ENCODE measurements at places on chromosomes 4 and X. TPM values are rescaled to one million over a fixed set of nuclear protein-coding genes. Genes with fewer than 3 reads are reported as not detected.

The PRSS12 gene
- total RNA-seq, result 0.47 TPM

The MXD4 gene
- 76.2 TPM for total RNA-seq

The PGRMC1 gene
- 152 TPM for total RNA-seq

The MID1IP1 gene
- 54.0 TPM for total RNA-seq

The DACH2 gene
- not detected for total RNA-seq

The VCX3A gene
- not detected for total RNA-seq

The PLA2G12A gene
- 110 TPM for total RNA-seq

The ERCC6L gene
- total RNA-seq, result not detected

The SPANXN4 gene
- not detected for total RNA-seq

The PLS3 gene
- total RNA-seq, result 127 TPM

The PAK3 gene
- total RNA-seq, result 5.0 TPM

The ITM2A gene
- total RNA-seq, result 47.2 TPM

The TMEM31 gene
- total RNA-seq, result not detected

The INPP4B gene
- total RNA-seq, result 17.9 TPM

The CENPVL1 gene
- not detected for total RNA-seq

The GLRA2 gene
- not detected for total RNA-seq

The FRG1 gene
- total RNA-seq, result 30.5 TPM

The SULT1E1 gene
- total RNA-seq, result not detected

The ZCCHC18 gene
- 1.7 TPM for total RNA-seq

The KLF3 gene
- total RNA-seq, result 46.1 TPM

The PPP1R2C gene
- not detected for total RNA-seq

The AR gene
- 9.8 TPM for total RNA-seq

The GRIA2 gene
- total RNA-seq, result 0.30 TPM

The CT45A8 gene
- total RNA-seq, result not detected

The TMSB15A gene
- not detected for total RNA-seq

The GAGE2A gene
- total RNA-seq, result not detected

The PDZD4 gene
- total RNA-seq, result 48.5 TPM

The SSX4 gene
- total RNA-seq, result not detected

The NAA11 gene
- not detected for total RNA-seq

The SLC9A7 gene
- total RNA-seq, result 4.1 TPM

The RBMXL3 gene
- total RNA-seq, result not detected

The NR3C2 gene
- 15.9 TPM for total RNA-seq

The RHOXF1 gene
- total RNA-seq, result 0.49 TPM

The TRPC3 gene
- 8.9 TPM for total RNA-seq
